CD4-positive, alpha-beta T cell treated with Interleukin-4 for 1 hour (primary cell): ENCODE measurements at places on chromosomes 4 and X.

GRCh38 chr4:24850674-24851073 is 55.3 kb downstream of the SOD3 start:
- DNase-seq, result no peak

DNA sequence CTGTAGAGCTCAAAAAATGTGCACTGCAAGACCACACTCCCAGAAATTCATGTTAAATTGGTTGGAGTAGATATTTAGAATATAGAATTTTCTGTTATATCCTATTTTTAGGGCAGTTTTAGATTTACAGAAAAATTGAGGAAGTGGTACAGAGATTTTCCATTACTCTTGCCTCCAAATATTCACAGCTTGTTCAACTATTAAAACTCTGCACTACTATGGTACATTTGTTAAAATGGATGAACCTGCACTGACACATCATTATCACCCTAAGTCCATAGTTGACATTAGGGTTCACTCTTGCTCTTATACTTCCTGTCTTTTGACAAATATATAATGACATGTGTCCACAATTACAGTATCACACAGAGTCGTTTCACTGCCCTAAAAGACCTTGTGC is 1724.5 kb downstream of the C4orf33 start:
- no peak for DNase-seq

DNA sequence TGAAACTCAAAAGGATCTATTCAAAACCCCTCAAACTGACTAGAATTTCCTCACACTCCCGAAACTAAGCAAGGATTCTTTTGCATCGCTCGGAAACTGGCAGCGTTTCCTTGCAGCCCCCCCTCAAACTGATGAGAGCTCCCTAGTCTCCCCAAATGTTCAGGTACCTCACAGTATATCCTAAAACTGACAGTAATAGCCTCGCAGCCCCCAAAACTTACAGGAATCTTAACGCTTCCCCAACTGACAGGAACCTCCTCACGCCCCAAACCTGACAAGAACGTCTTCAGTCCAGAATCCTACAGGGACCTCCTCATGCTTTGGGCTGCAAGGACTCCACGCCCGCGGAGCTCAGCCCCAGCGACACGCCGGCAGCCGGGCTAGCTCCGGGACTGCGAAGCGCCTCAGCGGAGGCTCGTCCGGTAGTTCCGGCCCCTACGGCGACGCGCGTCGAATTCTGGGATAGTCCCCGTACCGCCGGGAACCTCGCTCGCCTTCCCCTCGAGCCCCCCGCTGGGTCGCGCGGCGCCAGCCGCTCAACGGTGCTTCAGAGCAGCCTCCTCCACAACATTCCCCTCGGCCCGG is 640 bp downstream of the PHF8 start:
- no peak for DNase-seq

DNA sequence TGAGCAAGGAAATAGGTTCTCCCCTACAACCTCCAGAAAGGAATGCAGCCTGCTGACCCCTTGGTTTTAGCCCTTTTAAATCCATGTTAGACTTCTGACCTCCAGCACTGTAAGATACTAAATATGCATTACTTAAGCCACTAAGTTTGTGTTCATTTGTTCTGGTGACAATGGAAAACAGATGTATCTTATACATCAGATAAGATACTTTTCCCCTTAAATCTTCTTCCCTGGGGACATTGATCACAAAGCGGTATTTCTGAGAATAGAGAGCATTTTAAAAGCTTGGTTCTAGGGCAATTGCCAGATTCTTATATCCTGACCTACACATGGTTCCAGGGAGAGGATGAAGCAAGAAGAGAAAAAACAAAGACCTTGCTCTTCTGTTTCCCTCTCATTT is 6.5 kb upstream of the TMEM184C start:
- DNase-seq, result no peak

- no peak for DNase-seq
Observed at GRCh38 chr4:1593458-1593857, 90.7 kb downstream of the FAM53A start.

- DNase-seq, result no peak
Observed at GRCh38 chr4:62118558-62118957, 918.4 kb downstream of the ADGRL3 start.
